ENCODE measurements at places on chromosomes 6 and 20. TPM values are rescaled to one million over a fixed set of nuclear protein-coding genes. Genes with fewer than 3 reads are reported as not detected.

The CUL7 gene
- total RNA-seq = 9.7 TPM

DNA sequence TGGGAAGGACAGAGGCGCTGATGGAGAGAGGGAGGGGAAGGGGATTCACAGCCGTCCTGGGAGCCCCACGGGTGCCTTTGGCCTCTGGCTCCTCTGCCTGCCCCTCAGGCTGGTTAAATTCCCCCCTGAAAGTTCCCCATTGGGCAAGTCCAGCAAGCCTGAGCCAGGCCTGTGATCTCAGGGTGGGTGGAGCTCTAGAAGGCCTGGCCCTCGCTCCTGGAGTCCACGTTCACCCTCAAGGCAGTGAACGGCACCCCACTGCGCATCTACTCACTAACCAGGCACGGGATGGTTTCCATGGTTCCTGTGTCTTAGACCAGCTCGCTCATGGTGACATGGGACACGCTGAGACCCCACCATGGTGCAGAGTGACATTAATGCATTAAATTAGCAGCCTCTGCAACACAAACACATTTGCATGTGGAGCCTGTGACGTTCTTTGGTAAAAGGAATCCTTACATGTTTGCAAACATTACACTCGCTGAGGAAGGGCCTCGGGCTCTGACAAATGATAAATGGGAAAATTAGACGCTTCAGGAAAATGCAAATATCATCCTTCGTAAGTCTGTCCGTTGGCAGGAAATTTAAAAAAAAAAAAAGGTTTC is 452.7 kb downstream of the PREX1 start:
- H3K27ac ChIP-seq = no peak overlapping the region
- no peak for DNase-seq
- H3K36me3 ChIP-seq = no peaks in the 10 kb centered on the region
- H3K4me1 ChIP-seq = no peaks in the 10 kb centered on the region
- no peak overlapping the region for H3K4me3 ChIP-seq

DNA sequence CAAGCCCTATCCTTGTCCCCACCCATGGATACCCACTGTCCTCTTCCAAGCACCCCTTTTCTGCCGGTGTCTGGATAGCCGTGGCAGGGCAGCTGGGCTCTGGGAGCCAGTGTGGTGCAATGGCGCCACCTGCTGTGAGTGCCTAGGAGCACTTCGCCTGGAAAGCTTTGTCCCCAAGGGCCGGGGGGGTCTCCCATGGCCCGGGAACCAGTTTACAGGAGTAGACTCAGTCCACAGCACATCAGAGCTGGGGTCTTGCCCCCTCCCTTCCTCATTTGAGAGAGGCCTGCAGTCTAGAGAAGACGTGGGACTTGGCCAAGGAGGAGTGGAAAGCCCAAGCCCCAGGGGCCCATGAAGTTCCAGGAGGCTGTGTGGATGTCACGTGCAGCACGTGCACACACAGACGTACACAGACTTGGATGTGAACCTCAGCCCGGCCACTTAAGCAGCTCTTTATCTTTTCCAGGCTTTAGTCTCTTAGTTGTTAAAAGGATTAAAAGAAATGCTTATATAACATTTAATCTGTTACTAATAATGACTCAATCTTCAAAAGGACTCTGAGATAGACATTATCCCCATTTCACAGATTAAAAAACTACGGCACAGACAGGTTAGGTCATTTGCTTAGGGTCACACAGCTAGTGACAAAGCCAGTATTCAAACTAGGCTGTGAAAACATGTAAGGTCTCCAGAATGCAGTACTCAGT is 40.9 kb upstream of the CDH22 start:
- H3K36me3 ChIP-seq = peaks cover 8% of the 10 kb centered on the region
- H3K27me3 ChIP-seq = no peaks in the 10 kb centered on the region
- no peak overlapping the region for H3K4me3 ChIP-seq
- peak overlapping the region; percentile 31 for H3K27ac ChIP-seq
- peaks cover 17% of the 10 kb centered on the region for H3K4me1 ChIP-seq
- peak; percentile 61 for DNase-seq

DNA sequence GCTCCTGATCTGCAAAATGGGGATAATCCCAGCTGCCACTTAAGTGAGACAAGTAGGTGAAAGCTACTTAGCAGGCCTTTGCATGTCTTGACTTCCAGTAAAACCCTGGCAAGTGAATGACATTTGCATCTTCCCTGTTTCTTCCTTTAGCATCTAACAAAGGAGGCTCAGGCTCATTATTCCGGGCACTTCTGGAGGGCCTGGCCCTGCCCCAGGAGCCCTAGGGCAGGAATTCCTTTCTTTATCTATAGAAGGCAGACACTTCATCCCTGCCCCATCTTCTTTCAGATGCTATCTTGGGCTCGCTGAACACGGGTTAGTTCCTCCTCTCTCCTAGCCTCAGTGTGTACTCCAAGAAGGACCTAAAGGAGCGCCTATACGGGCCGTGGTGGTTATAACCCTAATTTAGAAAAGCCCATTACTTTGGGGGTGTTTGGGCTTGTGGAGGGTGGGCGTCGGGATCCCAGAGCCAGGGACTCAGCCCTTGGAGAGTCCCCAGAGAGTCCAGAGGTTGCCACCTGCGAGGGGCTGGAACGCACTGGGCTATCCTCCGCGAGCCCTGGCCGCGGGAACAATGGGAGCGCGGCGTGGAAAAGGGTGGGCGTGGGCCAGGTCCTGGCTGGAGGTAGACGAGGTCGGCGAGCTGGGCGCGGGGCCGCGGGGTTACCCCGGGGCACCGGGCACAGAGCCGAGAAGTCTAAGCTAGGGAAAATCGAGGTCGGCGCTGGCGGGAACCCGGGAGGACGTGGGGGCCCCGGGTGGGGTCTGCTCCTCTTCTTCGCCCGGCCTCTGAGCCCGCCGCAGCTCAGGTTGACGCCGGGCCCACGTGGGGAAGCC is 62.8 kb upstream of the EPB41L1 start:
- no peak overlapping the region for H3K27ac ChIP-seq
- peaks cover 57% of the 10 kb centered on the region for H3K27me3 ChIP-seq
- H3K4me3 ChIP-seq = peak overlapping the region; percentile 49
- DNase-seq = no peak
- H3K4me1 ChIP-seq = peaks cover 13% of the 10 kb centered on the region
- H3K36me3 ChIP-seq = peaks cover 2% of the 10 kb centered on the region

DNA sequence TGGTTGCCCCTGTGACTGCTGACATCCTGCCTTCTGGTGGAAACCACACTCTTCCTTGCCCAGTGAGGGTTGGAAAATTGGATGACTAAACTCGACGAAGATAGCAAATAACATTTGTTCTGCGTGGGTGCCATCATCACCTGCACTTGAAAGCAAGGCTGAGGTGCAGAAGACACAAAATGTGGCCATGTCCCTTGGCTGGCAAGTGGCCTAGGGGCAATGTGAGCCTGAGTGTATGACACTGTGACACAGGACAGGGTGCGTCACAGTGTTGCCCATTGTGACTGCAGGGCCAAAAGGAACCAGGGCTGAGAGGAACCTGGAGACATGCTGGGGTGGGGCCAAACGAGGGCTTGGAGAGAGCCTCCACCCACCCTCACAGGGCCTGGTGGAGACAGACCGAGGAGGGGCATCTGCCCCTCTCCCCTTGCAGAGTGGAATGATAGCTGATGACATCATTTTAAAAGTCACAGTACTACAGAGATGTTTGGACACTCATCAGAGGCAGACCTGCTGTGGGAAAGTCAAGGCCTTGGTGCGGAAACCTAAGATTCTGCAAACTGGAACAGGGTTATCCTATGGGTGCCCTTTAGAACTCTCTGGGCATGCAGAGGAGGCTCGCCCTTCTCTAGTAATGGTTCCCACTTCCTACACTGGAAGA is 12.8 kb upstream of the HLA-F start:
- peak overlapping the region; percentile 32 for H3K4me3 ChIP-seq
- peaks cover 61% of the 10 kb centered on the region for H3K4me1 ChIP-seq
- H3K36me3 ChIP-seq = peaks cover 2% of the 10 kb centered on the region
- H3K27ac ChIP-seq = peak overlapping the region; percentile 77
- H3K27me3 ChIP-seq = no peaks in the 10 kb centered on the region
- DNase-seq = no peak

DNA sequence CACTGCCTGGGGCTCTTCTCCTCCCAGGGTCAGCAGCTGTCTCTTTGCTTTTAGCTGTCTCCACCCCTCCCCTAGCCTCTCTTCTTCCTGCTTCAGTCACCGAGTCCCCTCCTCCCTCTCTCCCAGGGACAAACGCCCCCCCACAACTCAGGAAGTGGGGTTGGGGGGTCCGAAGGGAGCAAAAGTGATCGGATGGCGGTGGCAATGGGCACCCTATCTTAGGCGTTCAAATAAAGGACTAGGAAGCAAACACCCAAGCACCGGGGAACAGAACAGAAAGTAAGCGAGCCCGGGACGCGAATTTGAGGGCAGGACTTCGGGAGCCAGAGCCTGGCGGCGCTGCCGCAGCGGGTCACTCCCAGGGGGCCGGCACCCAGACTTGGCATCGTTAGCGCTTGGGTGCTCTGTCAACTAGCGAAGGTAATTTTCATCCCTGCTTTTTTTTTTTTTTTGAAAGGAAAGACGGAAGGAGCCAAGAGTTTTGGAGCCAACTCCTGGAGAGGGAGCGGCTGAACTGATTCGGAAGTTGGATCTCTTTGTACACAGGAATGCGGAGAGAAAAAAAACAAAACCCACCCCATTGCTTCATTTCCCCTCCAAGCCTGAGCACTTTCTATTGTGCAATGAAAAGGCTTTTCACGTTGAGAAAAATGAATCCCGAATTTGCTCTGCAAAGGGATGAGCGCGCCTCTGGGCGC is 815 bp upstream of the ITPR3 start:
- H3K36me3 ChIP-seq = peaks cover 12% of the 10 kb centered on the region
- H3K4me3 ChIP-seq = peak overlapping the region; percentile 93
- peaks cover 48% of the 10 kb centered on the region for H3K4me1 ChIP-seq
- peak overlapping the region; percentile 95 for H3K27ac ChIP-seq
- no peaks in the 10 kb centered on the region for H3K27me3 ChIP-seq
- peak; percentile 58 for DNase-seq

- peak overlapping the region; percentile 87 for H3K27ac ChIP-seq
- peak overlapping the region; percentile 77 for H3K4me3 ChIP-seq
Measured at GRCh38 chr20:35618263-35619131, 2.9 kb downstream of the SPAG4 start.

DNA sequence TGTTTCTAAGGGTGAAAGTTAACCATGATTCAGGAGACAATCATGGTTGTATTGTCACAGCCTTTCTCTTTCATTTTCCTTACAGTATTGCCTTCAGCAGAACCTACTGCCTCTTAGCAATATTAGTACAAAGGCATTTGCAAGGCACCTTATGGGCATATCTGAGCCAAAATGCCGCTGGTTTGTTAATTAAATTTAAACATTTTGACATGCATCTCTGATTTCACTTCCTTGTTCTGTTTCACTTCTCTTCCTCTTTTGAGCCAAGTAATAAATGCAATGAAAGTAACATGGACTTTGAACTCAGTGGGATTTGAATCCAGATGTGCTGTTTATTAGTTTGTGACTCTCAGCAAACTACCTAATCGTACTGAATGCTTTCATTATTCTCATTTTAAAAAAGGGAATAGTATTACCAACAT is 467.4 kb upstream of the CITED2 start:
- H3K27ac ChIP-seq = no peak overlapping the region
- no peaks in the 10 kb centered on the region for H3K27me3 ChIP-seq
- H3K36me3 ChIP-seq = no peaks in the 10 kb centered on the region
- H3K4me1 ChIP-seq = no peaks in the 10 kb centered on the region
- no peak for DNase-seq

DNA sequence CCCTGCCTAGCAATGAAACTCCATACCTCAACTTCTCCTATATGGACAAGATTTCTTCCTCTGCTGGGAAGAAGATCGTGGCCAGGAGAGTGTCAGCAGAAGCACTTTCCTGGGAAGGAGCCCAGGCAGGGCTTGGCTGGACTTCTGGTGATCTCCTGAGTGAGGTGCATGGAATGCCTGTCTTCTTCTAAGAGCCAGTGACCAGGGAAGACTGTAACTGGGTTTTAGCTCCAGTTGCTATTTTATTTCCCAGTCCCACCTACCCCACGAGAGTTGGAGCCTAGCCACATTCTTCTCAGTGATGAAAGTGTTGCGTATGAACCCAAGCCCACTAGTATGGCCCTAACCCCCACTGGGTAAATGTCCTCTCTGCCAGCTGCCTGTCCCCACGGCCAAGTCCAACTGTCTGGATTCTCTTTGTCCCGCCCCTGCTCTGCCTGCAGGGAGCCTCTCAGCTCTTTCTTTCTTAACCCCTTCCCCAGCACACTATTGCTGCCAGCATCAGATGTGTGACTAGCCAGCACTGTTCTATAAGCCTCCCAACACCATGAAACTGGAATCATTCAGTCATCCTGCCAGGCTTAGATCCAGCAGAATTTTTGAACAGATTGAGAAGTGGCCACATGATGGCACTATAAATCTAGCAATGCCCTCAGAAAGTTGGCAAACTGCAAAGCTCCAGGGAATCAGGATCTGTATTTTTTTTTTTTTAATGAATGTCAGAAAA is 69.8 kb upstream of the FAM184A start:
- DNase-seq = no peak
- peak overlapping the region; percentile 42 for H3K27ac ChIP-seq
- peaks cover 3% of the 10 kb centered on the region for H3K27me3 ChIP-seq
- H3K4me1 ChIP-seq = peaks cover 42% of the 10 kb centered on the region
- peaks cover 10% of the 10 kb centered on the region for H3K36me3 ChIP-seq
- no peak overlapping the region for H3K4me3 ChIP-seq

GRCh38 chr6:21781128-21781527 is 187.6 kb downstream of the SOX4 start:
- no peaks in the 10 kb centered on the region for H3K36me3 ChIP-seq
- no peak overlapping the region for H3K27ac ChIP-seq
- no peak for DNase-seq
- no peaks in the 10 kb centered on the region for H3K27me3 ChIP-seq

GRCh38 chr6:42454428-42454791 is 2.7 kb upstream of the TRERF1 start:
- no peak for DNase-seq
- H3K27me3 ChIP-seq = peaks cover 14% of the 10 kb centered on the region
- H3K27ac ChIP-seq = no peak overlapping the region
- H3K36me3 ChIP-seq = peaks cover 3% of the 10 kb centered on the region
- H3K4me1 ChIP-seq = peaks cover 19% of the 10 kb centered on the region
- H3K4me3 ChIP-seq = no peak overlapping the region

DNA sequence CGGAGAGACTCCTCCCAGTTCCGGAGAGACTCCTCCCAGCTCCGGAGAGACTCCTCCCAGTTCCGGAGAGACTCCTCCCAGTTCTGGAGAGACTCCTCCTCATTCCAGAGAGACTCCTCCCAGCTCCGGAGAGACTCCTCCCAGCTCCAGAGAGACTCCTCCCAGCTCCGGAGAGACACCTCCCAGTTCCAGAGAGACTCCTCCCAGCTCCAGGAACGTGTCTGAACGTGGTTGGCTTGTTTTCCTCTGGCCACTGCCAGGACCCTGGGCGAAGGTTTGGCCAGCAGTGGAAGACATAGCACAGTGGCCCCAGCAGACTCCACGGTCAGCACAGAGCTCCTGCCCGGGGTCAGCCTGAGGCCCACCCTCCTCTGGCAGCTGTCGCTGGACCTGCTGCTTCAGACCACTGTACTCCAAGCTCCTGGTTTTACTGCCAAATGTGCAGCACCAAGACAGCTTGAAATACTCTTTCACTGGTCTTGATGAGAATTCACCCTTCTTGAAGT is 122.3 kb upstream of the AFDN start:
- peaks cover 2% of the 10 kb centered on the region for H3K36me3 ChIP-seq
- H3K27me3 ChIP-seq = peaks cover 76% of the 10 kb centered on the region
- no peak overlapping the region for H3K27ac ChIP-seq
- no peak for DNase-seq
- no peak overlapping the region for H3K4me3 ChIP-seq
